ENCODE measurements at places on chromosomes 6 and 20. TPM values are rescaled to one million over a fixed set of nuclear protein-coding genes. Genes with fewer than 3 reads are reported as not detected.

DNA sequence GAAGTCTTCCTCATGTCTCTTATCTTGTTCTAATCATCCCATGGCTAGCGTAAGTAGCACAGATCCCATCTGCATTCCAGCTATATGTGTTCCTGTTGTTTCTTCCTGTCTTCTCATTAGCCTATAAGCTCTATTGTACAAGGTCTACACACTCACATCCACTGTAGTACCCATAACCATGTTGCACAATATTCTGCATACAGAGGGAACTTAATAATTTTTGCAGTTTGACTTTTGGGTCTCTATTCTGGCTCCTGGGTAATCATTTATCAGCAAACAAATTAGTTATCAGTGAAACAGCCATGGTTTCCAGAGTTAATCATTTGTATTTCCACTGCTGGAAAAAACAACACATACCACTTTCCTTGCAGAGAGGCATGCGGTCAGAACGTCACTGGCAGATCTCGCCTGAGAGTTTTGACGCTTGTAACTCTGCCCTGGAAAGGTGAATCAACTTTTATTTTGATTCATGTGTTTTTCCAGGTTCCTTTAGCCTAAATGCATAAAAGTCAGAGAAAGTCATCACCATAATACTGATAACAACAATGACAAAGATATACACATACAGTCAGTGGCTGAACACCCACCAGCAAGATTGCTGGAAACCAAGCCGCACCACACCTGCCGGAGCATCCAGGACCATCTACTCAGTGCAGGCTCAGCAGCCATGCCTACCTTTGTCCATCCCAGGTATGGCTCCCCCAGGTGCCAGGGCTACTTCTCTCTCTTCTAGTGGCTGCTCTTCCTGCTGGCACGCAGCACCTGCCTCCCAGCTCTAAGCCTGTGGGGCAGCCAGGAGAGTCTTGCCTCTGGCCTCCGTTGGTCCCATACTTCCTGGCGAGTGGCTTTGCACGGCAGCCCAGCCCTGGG, 158.2 kb downstream of the QRSL1 start:
- H3K4me1 ChIP-seq, result peaks cover 15% of the 10 kb centered on the region
- H3K36me3 ChIP-seq, result no peaks in the 10 kb centered on the region
- H3K27me3 ChIP-seq, result peaks cover 10% of the 10 kb centered on the region

DNA sequence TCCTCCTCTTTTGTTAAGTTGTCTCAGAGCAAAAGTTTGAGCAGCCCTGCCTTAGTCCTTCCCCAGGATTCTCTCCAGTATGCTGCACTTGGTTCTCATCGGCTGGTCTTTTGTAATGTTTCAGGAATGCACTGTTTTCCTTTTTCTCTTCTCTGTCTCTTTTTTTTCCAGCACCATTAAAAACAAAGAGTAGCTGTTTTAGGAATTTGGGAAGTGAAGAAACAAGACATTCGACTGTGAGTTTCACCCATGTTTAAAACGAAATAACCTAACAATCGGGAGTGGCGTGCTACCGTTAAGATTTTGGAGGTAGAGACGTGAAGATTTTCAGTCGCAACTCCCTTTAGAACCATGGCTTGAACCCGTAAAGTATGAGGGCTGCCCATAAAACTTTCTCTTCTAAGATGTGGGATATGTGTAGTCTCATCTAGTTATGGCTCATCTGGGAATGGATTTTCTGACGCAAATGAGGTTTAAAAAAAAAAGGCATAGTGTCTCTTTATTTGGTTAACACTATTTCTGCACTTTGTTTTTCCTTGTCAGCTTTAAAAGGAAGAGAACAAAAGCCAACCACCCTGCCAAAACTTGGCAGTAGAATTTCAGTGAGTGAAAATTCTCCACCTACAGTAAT, 35.9 kb upstream of the RAB23 start:
- peaks cover 3% of the 10 kb centered on the region for H3K4me1 ChIP-seq
- no peak overlapping the region for H3K27ac ChIP-seq
- H3K27me3 ChIP-seq, result peaks cover 6% of the 10 kb centered on the region
- H3K36me3 ChIP-seq, result no peaks in the 10 kb centered on the region
- no peak overlapping the region for H3K4me3 ChIP-seq
- DNase-seq, result no peak

DNA sequence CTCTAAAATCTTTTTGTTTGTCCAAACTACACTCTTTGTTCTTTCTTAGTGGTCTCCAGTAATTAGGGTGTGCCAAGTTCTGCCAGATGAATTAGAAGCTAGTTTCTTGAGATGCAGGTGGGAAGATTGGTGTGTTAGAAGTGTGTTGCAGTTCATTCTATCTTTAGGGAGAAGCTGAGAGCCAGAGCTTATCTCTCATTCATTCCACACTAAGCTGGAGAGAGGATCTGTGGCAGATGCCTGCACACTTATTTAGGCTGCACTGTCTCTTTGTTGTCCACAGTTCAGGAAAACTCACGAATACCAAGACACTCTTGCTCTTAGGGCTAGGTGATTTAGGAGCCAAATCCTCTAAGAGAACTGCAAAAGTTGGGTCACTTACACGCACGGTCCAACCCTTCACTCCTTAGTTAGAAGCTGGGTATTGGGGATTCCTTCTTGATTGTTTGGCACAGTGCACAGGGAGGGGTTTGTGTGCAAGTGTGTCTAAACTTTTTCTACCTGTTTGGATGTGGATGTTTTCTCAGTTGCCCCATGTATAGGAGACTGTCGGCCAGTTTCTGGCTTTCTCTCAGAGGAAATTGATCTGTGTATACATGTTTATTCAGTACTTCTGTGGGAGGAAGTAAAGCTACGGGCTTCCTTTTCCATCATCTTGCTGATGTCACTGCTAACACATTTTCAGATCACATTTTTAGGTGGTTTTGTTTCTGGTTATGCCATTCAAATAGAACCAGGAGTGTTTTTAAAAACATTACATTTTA, 49.5 kb downstream of the SMAP1 start:
- H3K4me3 ChIP-seq, result no peak overlapping the region
- no peak overlapping the region for H3K27ac ChIP-seq
- peaks cover 2% of the 10 kb centered on the region for H3K27me3 ChIP-seq

SNAI1 gene
- 3.9 TPM for total RNA-seq

LHFPL5 gene
- total RNA-seq, result 1.7 TPM

- DNase-seq, result peak; percentile 23
- H3K27me3 ChIP-seq, result no peaks in the 10 kb centered on the region
- H3K4me3 ChIP-seq, result no peak overlapping the region
- no peaks in the 10 kb centered on the region for H3K36me3 ChIP-seq
Measured at GRCh38 chr20:10131732-10132345, 86.8 kb upstream of the SNAP25 start.

DNA sequence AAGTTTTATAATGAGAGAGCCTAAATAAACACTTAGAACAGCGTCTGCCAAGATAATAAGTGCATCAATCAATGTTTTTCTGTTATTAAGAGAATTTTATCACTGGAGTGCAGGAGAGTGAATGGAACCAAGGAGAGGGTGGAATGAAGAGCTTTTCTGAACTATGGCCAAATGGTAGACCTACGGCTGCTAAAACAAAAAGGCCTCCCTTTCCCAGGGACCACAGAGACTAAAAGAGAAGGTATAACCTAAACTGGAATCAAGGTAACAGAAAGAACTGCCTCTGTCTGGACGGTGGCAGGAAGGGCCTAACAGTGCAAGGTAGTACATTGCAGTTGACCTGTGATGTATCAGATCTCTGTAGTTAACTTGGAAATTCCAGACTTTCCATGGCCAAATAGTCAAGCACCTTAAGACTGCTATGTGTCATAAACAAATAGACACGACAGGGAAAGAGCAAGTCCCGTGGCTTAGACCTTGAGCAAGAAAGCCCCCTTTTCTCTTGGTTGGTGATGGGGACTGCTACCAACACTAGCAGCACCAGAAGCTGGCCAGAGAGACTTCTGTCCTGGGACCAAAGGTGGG, 5.5 kb downstream of the CNKSR3 start:
- H3K27me3 ChIP-seq, result peaks cover 5% of the 10 kb centered on the region
- no peak for DNase-seq
- H3K4me1 ChIP-seq, result peaks cover 3% of the 10 kb centered on the region
- H3K36me3 ChIP-seq, result no peaks in the 10 kb centered on the region

HACE1 gene
- 22.0 TPM for total RNA-seq

GRCh38 chr20:44384423-44385027, 29.0 kb downstream of the HNF4A start:
- H3K4me1 ChIP-seq, result no peaks in the 10 kb centered on the region
- no peak overlapping the region for H3K27ac ChIP-seq
- no peaks in the 10 kb centered on the region for H3K27me3 ChIP-seq
- DNase-seq, result peak; percentile 89
- no peaks in the 10 kb centered on the region for H3K36me3 ChIP-seq

DNA sequence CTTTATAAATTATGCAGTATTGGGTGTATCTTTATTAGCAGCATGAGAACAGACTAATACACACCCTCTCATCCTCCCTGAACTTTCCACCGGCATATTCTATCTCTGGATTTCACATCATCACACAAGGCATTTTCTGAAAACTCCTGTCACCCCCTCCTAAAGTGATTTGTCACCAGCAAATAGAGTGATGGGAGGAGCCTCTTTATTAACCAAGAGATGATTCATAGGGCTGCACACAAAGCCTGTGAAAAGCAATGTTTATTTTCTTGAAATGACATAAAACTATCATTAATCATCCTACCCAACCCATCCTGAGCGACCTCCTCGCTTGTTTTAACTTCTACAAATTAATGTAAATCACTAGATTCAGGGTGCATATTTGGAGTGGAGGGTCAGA, 394.7 kb upstream of the SULF2 start:
- no peaks in the 10 kb centered on the region for H3K27me3 ChIP-seq
- DNase-seq, result no peak
- no peak overlapping the region for H3K27ac ChIP-seq
- peaks cover 10% of the 10 kb centered on the region for H3K36me3 ChIP-seq

TRIM40 gene
- not detected for total RNA-seq

GRCh38 chr20:53149148-53149889, 177.2 kb downstream of the TSHZ2 start:
- H3K27ac ChIP-seq, result no peak overlapping the region
- H3K4me3 ChIP-seq, result no peak overlapping the region
- DNase-seq, result no peak
- peaks cover 3% of the 10 kb centered on the region for H3K27me3 ChIP-seq

SOX18 gene
- 0.66 TPM for total RNA-seq

DNA sequence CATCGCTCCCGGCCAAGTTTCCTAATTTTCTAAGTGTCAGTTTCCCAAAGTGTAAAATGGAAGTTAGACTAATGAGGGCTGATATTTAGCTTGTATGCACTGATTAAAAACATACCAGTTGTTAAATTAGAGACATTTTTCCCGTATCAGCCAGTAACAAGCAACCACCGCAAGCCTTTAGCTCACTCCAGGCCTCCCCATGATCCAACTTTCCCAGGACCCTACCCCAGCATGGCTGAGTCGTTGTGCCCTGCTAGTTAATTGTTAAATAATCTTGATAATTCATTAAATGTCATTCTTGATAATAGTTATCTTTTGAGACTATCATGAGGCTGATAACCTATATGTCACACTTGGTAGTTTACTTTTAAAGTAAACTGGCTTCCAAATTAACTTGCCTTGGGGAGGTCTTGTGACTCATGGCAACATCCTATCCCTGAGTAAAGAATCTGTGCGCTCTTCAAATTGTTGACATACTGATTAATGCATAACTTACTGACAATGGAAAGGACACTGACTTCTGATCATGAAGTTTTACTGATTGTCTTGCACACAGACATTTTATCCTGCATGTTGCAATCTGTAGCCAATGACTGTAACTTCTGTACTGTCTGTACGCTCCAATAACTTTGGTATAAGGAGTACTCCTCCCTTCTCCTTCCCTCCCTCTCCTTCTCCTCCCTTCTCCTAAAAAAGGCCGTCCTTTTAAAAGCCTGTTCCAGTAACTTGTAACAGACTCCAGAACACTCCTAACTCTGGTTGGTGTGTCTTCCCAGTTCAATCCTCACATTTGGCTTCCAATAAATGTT, 6.3 kb upstream of the GTF3C6 start:
- no peaks in the 10 kb centered on the region for H3K27me3 ChIP-seq
- no peaks in the 10 kb centered on the region for H3K36me3 ChIP-seq
- no peak for DNase-seq

TFAP2D gene
- total RNA-seq, result not detected

DNA sequence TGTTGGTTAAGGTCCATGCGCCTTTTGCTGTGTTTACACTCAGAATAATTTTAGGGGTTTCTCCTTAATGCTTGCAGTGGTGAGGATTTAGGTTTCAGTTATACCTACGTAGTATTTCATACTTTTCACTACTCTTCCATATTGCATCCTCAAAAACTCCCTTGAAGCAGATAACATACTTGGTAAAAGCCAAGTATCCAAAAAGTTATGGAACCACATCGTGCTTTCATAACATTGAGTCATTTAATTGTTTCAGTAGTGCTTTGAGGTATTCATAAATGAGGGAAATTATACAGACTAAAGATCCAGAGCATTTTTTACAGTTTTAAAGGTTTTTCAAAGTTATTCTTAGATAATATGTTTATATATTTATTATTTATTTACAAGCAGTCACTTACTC, 4.0 kb upstream of the ATXN1 start:
- H3K36me3 ChIP-seq, result no peaks in the 10 kb centered on the region
- no peak overlapping the region for H3K4me3 ChIP-seq
- peaks cover 9% of the 10 kb centered on the region for H3K27me3 ChIP-seq
- peaks cover 6% of the 10 kb centered on the region for H3K4me1 ChIP-seq

DNA sequence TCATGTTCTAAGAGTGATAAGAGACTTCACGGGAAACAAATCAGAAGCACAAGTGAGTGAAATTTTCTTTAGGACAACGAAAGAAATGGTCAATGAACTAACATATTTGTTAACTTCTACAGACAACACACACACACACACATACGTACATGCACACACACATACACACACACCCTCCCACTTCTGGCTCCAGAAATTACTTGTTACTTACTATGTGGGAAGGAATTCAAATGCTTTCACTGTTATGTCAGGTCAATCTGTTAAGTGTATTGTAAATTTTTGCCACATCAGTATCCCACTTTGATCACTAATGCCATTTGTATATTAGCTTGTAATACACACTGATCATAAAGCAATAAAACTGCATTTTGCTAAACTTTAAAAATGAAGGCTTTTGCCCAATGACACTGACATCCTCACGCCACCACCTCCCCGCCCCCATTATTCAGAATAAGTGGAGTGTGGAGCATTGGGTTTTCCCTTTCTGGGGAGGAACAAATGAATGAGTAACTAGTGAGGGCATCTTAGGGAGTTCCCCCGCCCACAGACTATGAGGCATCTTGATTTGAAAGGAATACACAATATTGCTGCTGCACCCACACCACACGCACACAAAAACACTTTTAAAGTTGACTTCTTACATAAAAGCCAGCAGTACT, 76.2 kb downstream of the ATXN1 start:
- no peak for DNase-seq
- no peak overlapping the region for H3K27ac ChIP-seq
- no peaks in the 10 kb centered on the region for H3K4me1 ChIP-seq

OOEP gene
- not detected for total RNA-seq

GRCh38 chr20:64027981-64028685, 7.8 kb upstream of the C20orf204 start:
- DNase-seq, result no peak
- H3K4me3 ChIP-seq, result no peak overlapping the region
- no peaks in the 10 kb centered on the region for H3K27me3 ChIP-seq
